ENCODE measurements at places on chromosomes 1 and 21.

DNA sequence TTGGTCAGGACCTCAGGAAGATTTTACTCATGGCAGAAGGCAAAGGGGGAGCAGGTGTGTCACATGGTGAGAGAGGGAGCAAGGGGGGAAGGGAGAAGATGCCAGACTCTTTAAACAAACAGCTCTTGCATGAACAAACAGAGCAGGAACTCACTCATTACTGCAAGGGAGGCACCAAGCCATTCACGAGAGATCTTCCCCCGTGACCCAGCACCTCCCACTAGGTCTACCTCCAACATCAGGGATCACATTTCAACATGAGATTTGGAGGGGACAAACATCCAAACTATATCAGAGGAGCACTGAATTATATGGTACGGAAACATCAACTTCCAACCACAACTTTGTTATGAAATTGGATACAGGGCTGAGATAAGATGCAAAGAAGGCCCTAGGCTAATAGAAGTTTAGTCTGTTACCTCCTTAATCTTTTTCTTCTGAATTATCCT, 164.9 kb downstream of the ST6GALNAC3 start:
- H3K36me3 ChIP-seq = peaks cover 18% of the 10 kb centered on the region
- no peak overlapping the region for H3K4me3 ChIP-seq
- DNase-seq = no peak
- peaks cover 39% of the 10 kb centered on the region for H3K4me1 ChIP-seq
- no peak overlapping the region for H3K27ac ChIP-seq
- H3K27me3 ChIP-seq = no peaks in the 10 kb centered on the region

DNA sequence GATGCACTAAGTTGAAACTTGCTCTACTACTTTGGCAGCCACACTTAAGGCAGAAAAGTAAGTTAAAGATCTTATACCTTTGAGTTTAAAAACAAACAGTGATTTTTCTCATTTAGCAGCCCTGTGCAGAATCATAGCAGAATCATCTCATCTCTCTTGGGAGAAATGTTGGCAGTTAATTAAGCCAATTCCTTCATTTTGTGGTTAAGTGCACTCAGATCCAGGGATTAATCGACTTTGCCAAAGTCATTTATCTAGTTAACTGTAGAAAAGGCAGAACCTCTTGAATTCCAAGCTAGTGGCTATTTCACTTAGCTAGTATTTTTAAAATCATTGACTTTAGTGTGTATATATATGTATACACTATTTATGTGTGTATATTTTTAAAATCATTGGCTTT, 125.0 kb downstream of the GPR52 start:
- no peak overlapping the region for H3K27ac ChIP-seq
- DNase-seq = no peak
- peaks cover 10% of the 10 kb centered on the region for H3K4me1 ChIP-seq
- no peaks in the 10 kb centered on the region for H3K27me3 ChIP-seq
- no peak overlapping the region for H3K4me3 ChIP-seq

GRCh38 chr1:87795615-87796337, 467.1 kb downstream of the LMO4 start:
- no peak overlapping the region for H3K27ac ChIP-seq
- H3K4me3 ChIP-seq = no peak overlapping the region
- H3K36me3 ChIP-seq = no peaks in the 10 kb centered on the region
- no peak for DNase-seq

DNA sequence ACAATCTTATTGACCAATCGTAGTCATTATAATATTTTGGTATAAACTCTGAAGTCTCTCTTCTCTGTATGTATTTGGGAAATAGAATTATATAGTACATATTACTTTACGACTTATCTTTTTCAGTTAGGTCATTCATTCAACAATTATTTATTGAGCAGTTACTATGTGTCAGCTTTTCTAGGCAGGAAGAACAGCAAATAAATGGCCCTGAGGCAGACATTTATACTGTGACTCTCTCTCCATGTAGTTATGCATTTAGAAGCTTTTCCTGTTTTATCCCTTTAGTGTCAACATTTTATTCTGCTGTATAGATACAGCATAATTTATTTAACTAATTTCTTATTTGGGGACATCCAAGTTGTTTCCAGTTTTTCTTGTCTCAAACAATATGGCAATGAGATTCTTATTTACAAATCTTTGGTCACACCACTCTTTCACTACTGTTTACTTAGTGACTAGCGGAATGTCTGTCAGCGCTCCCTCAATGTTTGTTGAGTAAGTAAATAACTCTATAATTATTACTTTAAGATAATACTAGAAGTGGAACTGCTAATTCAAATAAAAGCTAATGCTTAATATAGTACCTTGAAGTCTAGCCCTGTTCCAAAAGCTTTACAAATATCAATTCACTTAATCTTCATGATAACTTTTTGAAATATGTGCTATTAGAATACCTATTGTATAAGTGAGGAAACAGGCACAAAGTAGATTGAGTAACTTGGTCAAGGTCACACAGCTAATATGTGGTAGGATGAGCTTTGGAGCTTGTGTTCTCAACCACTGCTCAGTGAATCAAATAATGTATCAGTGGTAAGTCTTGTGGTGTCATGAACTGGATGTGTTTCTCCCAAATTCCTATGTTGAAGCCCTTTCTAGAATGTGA, 465.6 kb downstream of the SIPA1L2 start:
- no peak overlapping the region for H3K27ac ChIP-seq
- no peaks in the 10 kb centered on the region for H3K27me3 ChIP-seq
- no peaks in the 10 kb centered on the region for H3K36me3 ChIP-seq
- H3K4me3 ChIP-seq = no peak overlapping the region

DNA sequence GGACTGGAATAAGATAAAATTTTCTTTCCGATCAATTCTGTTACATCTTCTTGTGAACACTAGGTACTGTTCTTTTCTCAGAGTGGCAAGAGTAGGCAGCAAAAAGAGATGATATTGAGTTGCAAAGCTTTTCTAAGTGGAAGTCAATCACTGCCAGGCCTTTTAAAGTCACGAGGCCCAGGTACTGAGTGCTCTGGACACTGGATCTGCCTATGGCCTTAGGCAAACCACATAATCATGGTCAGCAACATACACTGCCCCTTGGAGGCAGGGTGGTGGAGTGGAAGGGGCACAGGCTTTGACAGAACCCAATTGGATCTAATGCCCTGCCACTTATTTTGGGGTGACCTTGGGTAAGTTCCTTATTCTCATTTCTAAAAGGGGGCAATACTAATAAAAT, 41.5 kb downstream of the TSEN15 start:
- no peaks in the 10 kb centered on the region for H3K4me1 ChIP-seq
- no peak overlapping the region for H3K4me3 ChIP-seq

DNA sequence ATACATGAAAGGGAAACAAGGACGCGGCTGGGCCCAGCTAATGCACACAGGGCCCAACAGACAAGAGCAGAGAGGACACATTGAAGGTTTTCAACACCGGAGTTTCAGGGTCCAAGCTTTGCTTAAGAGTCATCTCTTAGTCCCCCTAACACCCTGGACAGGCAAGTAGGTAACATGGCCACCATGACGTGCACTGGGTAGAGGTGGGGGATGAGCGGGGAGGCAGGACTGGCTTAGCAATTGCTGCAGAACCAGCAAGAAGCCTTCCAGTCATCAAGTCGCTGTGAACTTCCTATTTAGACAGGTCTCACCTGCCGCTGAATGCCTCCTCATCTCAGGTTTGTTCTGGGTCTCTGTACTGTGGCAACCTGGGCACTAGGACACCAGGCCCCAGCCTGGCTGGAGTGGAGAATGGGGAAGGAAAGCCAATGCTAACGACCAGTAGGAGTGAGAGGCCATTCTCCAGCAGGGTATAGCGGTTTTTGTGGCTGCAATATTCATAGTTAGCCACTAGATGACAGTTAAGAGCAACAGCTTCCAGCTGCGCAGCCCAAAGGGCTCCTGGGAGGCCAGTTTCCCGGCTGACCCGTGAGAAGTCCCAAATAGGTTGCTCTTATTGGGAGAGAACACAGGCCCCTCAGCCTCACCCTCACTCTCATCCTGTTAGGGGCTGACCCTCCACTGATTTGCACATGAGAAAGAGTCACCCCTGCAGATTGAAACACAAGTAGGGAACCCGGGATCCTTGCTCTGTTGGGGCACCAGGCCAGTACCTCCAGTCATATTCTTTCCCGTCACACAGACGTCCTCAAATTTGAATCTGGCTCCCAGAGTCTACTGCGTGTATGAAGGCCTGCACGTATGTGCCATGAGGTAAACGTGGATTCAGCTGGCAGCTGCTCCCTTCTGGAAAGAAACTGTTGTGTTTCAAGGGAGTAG, 6.0 kb upstream of the PIGC start:
- H3K27ac ChIP-seq = no peak overlapping the region
- peaks cover 5% of the 10 kb centered on the region for H3K4me1 ChIP-seq
- peaks cover 8% of the 10 kb centered on the region for H3K27me3 ChIP-seq
- peak; percentile 16 for DNase-seq

DNA sequence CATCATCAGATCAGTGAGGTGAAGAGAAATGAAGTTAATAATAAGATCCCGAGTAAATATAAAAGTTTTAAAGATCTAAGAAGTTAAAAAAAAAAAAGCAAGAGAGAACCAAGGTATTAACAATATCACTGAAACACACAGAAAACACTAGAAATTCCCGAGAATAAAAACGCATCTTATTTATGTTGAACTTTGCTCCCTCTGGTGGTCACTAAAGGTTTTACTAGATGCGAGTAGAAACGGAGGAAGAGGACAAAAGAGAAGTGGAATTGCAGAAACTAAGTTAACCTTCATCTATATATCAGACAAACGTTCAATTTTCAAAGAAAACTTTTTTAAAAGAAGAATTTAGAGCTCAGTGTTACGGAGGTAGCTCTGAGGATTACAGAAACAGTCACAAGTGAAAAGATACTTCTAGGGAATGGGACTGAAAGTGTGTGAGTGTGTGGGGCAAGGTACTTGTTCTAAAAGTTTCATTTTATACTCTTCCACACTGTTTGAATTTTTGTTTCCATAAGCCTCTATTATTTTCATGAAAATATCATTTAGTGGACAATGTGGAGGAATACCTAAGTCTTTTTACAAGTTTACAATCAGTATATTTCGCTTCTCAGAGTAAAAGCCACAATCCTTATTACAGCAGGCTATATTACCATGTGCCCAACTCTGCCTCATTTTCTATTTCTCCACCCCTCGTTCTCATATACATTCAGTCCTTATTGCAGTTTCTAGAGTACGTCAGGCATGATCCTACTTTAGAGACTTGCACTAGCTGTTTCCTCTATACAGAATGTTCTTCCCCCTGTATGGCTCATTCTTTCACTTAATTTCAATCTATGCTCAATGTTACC, 19.7 kb downstream of the ACBD6 start:
- DNase-seq = peak; percentile 32
- no peaks in the 10 kb centered on the region for H3K27me3 ChIP-seq
- H3K4me1 ChIP-seq = peaks cover 11% of the 10 kb centered on the region
- H3K36me3 ChIP-seq = peaks cover 15% of the 10 kb centered on the region

DNA sequence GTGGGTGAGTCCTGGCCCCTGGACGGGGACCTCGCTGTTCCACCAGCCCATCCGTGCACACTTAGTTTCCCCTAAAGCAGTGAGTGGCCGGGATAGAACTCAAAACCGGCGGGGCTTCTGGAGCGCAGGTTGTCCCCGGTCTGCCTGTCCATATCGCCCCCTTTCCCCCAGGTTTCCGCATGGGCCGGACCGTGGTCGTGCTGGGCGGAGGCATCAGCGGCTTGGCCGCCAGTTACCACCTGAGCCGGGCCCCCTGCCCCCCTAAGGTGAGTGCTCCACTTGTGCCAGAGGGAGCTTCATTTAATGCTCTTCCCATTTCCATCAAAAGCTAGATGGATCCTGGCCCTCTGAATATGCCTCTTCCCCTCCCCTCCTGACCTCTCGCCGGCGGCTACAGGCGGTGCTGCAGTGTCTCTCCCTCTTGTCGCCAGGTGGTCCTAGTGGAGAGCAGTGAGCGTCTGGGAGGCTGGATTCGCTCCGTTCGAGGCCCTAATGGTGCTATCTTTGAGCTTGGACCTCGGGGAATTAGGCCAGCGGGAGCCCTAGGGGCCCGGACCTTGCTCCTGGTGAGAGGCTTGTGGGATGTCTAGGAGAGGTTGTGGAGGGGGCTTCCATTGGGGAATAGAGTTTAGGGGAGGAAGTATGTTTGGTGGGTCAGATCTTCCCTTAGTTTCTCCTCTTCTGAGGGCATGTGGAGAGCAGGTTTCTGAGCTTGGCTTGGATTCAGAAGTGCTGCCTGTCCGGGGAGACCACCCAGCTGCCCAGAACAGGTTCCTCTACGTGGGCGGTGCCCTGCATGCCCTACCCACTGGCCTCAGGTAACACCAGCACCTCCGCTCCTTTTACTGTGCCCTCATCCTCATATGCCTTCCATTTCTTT, 683 bp downstream of the PPOX start:
- no peaks in the 10 kb centered on the region for H3K27me3 ChIP-seq
- peak overlapping the region; percentile 99 for H3K27ac ChIP-seq
- H3K36me3 ChIP-seq = peaks cover 25% of the 10 kb centered on the region
- DNase-seq = no peak

DNA sequence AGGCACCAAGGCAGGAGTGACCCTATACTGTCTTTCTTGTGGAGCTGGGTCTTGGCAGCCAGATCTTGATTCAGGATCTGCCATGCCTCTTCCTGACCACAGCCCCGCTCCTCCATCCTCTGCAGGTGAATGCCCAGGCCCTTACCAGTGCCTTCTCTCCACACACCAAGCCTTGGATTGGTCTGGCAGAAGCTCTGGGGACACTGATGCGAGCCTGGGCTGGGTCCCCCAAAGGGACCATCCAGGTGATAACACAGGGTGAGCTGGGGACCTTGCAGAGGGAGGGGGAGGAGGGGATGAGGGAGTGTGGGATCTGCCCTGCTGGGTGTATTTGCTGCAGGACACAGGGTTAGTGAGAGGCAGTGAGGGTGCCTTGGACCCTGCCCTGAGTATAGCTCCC, 28.4 kb downstream of the HMGCS2 start:
- no peak for DNase-seq
- H3K4me3 ChIP-seq = no peak overlapping the region
- H3K36me3 ChIP-seq = no peaks in the 10 kb centered on the region
- no peaks in the 10 kb centered on the region for H3K27me3 ChIP-seq
- no peaks in the 10 kb centered on the region for H3K4me1 ChIP-seq
- no peak overlapping the region for H3K27ac ChIP-seq

DNA sequence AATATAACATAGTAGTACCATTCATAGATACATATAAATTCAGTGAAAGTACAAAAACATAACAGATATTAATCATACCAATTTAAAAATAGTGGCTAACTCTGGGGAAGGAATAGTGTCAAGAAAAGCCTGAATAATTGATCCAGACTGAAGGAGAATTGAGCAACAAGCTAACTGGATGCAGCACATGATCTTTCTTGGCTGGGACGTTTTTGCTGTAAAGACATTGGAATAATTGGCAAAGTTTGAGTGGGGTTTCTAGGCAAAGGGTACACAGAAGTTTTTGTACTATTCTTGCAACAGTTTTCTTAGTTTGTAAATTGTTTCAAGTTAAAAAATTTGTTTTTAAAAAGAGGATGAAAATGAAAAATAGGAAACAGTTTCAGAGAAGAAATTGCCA, 2.6 kb upstream of the SH3GLB1 start:
- H3K4me3 ChIP-seq = no peak overlapping the region
- no peaks in the 10 kb centered on the region for H3K27me3 ChIP-seq
- no peak for DNase-seq
- H3K4me1 ChIP-seq = peaks cover 27% of the 10 kb centered on the region
- no peak overlapping the region for H3K27ac ChIP-seq
